ENCODE measurements at places on chromosomes 1 and 21.

DNA sequence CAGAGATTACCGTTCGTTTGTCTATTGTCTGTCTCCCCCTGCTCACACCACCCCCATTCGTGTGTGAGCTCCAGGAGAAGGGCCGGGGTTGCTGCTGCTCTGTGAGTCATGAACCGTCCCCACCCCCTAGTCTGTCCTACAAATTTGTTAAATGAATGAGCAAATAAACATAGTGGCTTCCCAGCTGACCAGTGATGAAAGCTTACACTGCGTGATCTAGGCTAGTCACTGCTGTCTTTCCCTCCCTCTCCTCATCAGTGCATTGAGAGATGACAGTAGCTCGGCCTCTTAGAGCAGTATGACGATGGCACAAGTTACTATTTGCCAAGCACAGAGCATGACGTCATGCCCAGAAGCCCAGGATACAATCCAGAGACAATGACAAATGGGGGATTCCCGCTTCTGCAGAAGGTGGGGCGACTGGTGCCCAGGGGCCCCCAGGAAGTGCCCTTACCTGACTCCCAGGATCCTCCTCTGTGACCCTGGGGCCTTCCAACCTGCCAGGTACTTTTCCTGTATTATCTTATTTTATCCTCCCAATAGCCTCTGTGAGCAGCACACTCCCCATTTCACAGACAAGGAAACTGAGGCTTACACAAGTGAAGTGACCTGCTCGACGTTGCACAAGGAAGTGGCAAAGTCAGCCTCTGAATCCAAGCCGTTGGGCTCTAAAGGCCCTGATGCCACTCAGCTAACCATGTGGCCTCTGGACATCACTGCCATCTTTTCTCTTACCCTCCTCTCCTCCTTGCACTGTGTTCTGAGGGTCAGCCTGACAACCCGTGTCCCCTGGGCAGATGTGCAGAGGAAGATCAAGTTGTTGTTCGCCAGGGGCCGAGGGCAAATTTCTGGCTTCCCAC, 8.6 kb upstream of the EPHA2 start:
- DNase-seq: no peak

DNA sequence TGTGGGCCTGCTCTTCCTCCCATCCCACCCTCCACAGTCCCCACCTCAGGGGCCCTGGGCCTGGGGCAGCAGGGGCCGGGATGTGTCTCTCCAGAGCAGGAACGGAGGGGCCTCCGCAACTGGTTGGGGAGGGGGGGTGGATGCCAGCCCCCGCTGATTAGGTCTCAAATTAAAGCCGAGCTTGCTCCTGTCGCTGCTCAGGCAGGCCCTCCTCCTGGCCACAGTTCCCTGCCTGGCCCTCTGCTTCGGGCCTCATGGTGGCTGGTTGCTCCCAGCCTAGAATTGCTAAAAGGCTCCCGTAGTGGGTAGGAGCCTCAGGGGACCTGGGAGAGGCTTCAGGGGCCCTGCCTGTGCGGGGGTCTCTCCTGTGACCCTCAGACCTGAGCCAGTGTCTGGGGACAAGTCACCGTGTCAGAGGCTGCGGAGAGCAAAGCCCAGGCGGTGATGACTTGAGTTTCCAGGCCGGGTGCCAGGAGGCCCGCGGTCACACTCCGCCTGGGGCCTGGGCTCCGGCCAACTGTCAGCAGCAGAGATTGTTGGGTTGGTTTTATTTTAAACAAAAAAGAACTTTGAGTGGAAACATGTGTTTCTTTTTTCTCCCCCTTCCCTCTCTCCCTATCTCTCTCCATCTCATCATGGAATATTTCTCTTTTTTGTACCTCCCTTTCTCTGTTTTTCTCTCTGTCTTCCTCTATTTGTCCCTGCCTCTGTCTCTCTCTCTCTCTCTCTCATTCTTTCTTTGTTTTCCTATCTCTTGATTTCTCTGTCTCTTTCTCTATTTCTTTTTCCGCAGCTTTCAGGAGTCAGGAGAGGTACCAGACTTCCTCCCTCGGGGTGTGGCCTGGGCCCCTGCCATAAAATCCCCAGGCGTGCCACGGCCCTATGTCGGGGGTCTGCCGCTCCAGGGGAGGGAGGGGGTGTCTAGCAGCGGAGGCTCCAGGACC, 20.0 kb upstream of the EPHA2 start:
- DNase-seq: no peak

- no peak for DNase-seq
These were observed 24.0 kb upstream of the DMRTB1 start for GRCh38 chr1:53435151-53435550.

DNA sequence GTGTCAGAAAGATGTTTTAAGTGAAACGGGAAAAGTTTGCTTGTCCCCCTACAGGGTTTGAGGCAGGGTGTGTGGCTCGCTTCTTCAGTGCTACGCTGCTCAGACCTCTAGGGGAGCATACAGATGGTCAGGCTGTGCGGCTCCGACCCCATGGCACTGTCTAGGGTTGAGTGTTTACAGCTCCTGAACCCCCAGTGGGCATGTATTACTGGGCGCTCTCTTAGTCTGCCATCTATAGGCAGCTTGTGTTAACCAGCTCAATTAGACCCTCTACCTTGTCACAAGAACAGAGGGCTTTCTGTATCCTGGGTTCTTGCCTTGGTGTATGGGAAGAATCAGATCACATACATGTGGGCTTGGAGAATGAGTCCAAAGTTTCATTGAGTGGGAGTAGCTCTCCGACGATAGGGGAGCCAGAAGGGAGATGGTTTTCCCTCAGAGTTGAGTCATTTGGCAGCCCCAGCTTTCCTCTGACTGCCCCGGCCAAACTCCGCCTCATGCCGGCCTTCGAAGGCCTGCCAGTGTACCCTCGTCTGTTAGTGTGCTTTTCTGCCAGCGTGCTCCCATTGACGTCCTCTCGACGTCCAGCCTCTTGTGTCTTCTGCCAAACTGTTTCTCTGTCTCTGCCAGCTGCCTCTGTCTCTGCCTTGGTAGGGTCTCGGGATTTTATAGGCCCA, 38.6 kb upstream of the ADGRL4 start:
- DNase-seq: no peak

DNA sequence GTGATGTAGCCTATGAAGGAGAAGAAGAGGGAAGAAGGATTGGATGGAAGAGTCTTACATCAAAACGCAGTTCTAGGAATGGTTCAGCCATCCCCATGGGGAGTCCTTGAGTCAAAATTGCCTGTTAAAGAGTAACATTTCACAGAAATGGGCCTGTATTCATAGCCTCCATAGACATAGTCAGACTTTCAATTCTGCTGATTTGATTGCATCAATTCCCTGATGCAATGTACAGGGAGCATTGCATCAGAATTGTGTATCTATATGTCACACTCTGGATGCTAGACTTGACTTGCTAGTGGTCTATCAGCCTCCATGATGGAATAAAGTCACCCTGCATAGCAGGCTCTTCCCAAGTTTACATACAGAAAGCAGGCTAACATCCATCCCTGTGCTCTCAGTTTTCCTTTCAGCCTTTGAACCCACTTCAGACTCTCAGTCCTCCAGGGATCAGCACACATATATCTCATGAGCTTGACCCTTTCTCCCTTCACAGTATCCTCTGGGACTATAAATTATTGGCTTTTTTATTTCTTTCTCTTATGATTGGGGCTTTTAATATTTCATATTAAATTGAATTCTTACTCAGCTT, 1111.7 kb upstream of the B3GALT2 start:
- DNase-seq: no peak

DNA sequence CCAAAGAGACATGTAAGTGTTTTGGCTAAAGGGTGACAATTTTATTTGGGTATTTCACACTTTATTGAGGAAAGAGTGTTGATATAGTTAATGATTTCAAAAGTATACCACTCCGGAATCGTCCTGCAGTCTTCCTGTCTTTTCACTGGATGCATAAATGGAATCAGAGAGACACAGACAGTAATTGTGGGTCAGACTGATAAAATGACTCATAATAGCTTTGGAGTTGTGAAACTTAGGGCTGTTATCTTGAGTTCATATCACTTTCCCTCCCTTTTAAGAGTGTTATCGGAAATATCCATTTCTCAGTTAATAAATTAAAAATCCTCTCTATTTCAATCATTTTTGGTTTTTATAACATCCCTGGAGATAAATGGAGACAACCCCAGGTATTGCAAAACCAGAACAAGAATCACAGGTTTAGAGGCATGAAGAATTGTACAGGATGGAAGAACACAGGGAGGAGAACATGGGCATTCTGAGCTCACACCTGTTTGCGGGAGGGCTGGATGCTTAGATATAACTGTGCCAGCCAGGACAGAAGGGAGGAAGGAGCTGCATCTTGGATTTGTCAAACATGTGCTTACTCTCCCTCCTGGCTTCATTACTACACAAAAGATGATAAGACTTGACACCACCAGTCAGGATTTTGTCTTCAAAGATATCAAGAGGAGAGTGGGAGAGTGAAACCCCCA, 185.4 kb downstream of the LMO4 start:
- no peak for DNase-seq

Data from vagina (tissue), 2 donors.